ENCODE measurements at places on chromosomes 1 and 21. TPM values are rescaled to one million over a fixed set of nuclear protein-coding genes. Genes with fewer than 3 reads are reported as not detected.

The TTC22 gene
- 0.08 TPM for total RNA-seq

GRCh38 chr1:228446852-228447251 lies 30.2 kb upstream of the TRIM17 start:
- no peak for DNase-seq

The CLCA1 gene
- not detected for total RNA-seq

- no peak for DNase-seq
Observed at GRCh38 chr1:165063181-165063965, 293.1 kb downstream of the LMX1A start.

The LDLRAD2 gene
- total RNA-seq, result 0.05 TPM

DNA sequence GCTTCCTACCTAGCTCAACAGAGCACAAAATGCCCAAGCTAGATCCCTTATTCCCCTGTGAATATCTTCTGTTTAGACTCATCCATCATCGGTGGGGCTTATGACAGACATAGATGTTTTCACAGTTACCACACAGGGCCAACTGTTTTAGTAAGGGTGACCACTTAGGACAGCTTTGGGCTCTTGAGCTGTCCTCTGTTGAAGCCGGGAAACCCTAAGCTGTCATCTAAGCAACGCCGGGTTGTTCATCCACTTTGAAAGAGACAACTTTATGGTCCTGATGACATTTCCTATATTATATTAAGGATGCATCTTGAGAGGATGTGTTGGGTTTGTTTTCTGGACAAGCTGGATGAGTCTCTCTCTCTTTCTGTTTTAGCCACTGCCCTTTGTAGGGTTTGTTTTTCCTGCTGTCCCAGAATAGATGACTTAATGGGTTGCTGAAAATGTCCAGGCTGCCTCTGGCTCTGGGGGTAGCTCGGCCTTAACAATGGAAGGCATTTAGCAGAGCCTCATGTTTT lies 110.5 kb upstream of the UBE2U start:
- no peak for DNase-seq

- no peak for DNase-seq
Observed at GRCh38 chr1:178485541-178485981, 11.2 kb downstream of the CLEC20A start.

- DNase-seq, result no peak
Observed at GRCh38 chr1:234373959-234374254, 651 bp downstream of the COA6 start.

The CATSPER4 gene
- not detected for total RNA-seq

- DNase-seq, result no peak
Observed at GRCh38 chr21:25895565-25896205, 160.9 kb downstream of the GABPA start.

The FMO3 gene
- total RNA-seq, result 1.2 TPM

- DNase-seq, result no peak
Observed at GRCh38 chr1:89261926-89262515, 10.6 kb downstream of the GBP5 start.

The GCSAML gene
- not detected for total RNA-seq

DNA sequence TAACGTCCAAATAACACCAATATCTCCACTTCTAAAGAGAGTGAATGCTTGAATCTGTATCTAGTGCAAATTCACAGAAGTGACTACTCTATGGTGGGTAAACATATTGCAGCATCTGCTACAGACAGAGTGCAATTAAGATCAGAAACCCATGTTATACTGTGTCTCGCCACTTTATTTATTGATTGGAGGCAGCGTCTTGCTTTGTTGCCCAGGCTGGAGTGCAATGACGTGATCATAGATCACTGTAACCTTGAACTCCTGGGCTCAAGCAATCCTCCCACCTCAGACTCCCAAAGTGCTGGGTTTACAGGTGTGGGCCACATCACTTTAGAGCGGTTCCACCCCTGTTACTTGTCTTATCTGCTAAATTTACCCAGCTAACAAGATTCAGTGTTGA lies 57.0 kb downstream of the HLCS start:
- DNase-seq, result no peak

- DNase-seq, result no peak
Observed at GRCh38 chr1:71303617-71304041, 222.8 kb upstream of the ZRANB2 start.

GRCh38 chr1:53369034-53369750 lies 41.3 kb upstream of the LRP8 start:
- DNase-seq, result peak; percentile 31

The FNDC5 gene
- 18.7 TPM for total RNA-seq

DNA sequence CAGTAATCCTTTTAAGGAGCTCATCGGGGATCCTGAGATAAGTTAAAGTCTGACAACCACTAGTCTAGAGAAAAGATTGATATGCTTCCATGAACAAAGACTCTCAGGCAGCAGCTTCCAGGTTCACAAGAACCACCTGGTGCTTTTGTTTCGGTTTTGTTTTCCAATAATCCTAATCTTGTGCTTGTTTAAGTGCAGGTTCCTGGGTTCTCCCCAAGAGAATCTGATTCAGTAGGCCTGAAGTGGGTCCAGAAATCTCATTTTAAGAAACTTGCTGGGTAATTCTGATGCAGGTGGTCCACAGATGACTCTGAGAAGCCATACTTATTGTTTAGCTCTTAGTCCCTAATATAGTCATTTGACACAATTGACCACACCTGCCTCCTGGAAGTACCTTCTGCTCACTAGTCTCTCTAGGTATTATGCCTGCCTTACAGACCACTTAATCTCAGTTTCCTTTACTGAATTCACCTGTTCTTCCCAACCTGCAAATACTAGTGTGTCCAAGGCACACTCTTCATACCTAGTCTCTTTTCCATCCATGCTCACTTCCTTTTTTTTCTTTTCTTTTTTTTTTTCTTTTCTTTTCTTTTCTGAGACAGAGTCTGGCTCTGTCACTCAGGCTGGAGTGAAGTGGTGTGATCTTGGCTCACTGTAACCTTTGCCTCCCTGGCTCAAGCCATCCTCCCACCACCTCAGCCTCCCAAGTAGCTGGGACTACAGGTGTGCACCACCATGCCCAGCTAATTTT lies 20.5 kb upstream of the FRRS1 start:
- no peak for DNase-seq

The PI4KB gene
- total RNA-seq, result 47.7 TPM

DNA sequence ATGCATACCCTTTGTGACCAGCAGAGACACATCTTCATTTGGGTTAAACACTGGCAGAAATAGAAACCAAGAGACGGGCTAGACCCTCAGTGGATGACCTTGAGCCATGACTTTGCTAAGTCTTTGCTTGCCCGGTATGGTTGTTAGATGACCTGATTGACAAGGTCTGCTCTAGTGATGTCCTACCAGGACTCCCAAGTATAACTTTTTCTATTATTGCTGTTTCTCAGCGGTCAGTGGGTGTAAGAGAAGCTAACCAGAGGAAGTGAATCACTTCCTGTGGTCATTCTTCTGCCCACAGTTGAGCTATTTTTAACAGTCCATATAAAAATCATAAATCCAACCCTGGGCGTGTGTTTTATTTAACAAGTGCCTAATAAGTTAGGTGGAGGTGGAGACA lies 126.2 kb upstream of the ETS2 start:
- DNase-seq, result no peak

DNA sequence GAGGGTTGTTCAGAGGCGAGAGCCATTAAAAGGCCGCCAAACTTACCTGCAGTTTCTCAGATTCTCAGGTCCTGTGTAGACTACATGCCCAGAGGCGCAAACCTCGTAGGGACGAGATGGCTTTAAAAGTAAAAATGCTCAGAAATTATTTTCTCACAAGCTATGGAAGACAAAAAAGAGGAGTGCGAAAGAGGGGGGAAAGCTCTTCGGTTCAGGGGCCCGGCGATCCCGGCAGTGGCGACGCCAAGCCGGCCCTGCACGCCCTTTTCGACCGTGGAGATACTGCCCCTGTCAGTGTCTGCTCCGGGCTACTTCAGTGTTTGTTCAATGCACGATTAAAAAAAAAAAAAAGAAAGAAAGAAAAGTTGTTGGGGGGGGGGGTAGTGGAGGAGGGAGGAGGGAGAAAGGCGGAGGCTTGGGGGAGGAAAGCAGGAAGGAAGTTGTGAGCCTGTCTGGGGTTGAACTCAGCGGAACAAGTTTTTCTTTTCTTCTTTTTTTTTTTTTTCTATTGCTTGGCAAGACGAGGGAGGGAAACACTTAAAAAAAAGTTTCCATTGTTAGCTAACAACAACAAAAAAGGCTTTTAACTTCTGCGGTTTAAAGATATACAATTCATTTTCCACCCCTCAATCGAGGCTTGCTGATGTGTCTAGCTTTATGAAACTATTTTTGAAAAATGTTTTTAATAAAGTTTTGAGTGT lies at the start of gene ITPKB:
Gene ITPKB, minus strand, starts transcription at position 288 of the 701 bp plus-strand sequence. CDS start 1,824 bp downstream, outside the sequence.
- DNase-seq, result no peak

DNA sequence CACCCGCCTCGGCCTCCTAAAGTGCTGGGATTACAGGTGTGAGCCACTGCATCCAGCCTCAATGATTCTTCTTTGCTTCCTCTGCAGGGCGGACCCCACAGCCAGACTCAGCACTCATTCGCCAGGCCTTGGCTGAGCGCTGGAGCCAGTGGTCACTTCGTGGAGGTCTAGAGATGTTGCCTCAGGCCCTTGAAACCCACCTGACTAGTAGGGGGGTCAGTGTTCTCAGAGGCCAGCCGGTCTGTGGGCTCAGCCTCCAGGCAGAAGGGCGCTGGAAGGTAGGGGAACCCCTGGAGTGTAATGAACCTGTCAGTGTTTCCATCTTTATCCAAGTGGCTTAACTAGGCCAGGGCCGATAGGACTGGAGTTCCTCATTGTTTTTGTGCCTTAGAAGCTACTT lies 2.7 kb downstream of the PPOX start:
- no peak for DNase-seq

The CCDC27 gene
- not detected for total RNA-seq

DNA sequence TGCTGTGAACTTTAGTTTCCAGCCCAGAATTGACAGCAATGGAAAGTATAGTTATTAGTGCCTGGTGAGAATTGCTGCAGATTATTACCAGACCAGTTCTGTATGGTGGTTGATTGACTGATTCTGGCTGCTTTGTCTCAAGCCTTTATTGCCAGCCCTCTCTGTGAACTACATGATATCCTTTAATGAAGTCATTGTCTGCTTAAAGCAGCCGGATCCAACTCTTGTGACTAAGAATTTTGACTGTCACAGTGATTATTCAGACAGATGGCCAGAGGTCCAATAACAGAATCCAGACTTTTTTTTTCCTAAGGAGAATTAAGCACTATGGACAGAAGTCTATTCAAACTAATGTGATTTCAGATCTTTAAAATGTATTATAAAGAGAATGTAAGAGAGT lies 1548.6 kb upstream of the B3GALT2 start:
- DNase-seq, result no peak

- DNase-seq, result no peak
Observed at GRCh38 chr1:195763907-195764374, 844.3 kb downstream of the KCNT2 start.

The CACHD1 gene
- 2.9 TPM for total RNA-seq

The OR11L1 gene
- not detected for total RNA-seq

DNA sequence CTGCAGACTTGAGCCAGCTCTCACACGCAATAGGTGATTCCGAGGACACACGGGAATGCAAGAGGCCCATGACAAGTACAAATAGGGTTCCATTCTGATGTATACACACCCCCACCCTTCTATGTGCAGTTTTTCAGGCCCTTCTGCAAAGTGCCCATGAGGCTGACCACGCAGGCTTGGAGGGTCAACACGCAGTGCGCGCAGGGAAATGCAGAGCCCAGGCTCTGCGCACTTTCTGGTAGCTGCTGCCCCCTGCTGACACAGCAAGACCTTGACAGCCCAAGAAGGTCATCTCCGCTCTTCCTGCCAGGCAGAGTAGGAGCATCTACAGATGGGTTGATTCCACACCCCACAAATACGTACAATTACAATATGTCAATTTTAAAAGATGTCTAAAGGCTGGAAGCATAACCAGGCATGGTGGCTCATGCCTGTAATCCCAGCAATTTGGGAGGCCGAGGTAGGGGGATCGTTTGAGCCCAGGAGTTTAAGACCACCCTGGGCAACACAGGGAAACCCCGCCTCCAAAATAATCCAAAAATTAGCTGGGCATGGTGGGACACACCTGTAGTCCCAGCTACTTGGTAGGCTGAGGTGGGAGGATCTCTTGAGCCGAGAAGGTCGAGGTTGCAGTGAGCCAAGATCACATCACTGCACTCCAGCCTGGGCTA lies 18.5 kb downstream of the SH3BP5L start:
- peak; percentile 85 for DNase-seq

All from cardiac septum (tissue), 1 donor.